ENCODE measurements at places on chromosomes 6 and 20.
A peak's percentile ranks its signal among the peaks of the same experiment; 100 is the strongest.

DNA sequence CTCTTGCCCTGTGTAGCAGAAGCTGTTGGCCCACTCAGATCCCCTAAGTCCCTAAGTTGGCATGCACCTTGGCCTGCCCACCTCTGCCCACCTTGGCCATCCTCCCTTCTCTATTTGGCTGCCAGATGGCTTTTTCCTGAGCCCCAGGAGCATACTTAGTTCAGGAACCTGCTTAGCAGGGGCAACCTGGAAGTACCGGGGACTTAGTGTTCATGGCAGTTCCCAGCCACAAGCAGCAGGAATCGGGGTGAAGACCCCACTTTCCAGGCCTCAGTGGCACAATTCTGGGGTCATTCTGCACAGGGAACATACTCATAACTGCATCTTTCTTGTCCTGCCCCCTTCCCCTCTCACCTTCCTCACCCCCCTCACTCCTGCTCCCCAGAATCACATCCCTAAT lies 158.0 kb upstream of the PMEPA1 start:
- DNase-seq = peak; percentile 11

- DNase-seq = no peak
Observed at GRCh38 chr6:76578746-76579145, 506.3 kb upstream of the IMPG1 start.

GRCh38 chr20:35542990-35543389 lies 1.1 kb downstream of the ERGIC3 start:
- no peak for DNase-seq

DNA sequence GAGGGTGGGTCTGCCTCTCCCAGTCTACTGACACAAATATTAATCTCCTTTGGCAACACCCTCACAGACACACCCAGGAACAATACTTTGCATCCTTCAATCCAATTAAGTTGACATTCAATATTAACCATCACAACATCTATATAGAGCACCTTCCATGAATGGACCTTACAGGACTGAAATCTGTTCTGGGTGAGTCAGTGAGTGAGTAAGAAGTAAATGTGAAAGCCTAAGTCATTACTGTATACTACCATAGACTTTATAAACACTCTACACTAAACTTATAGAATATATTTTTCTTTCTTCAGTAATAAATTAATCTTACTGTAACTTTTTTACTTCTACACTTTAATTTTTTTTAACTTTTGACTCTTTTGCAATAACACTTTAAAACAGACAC lies 993.8 kb upstream of the MAP3K7 start:
- DNase-seq = no peak

DNA sequence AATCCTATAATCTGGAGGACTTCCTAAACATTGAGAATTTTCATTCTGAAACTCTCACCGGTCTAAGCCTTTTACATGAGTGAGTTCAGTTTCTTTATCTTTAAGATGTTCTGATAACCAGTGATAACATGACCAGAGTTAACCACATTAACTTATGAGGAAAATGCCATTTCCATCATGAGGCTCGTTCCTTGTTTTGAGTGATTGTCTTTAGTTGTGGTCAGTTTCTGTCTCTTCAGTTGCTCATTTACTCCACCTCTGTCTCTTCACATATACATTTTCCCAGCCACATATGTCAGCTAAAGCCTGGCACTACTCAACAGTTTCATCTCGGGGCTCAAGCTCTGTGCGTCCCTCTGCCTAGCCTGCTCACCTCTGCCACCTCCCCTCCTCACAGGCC lies 70.4 kb downstream of the JAG1 start:
- no peak for DNase-seq

DNA sequence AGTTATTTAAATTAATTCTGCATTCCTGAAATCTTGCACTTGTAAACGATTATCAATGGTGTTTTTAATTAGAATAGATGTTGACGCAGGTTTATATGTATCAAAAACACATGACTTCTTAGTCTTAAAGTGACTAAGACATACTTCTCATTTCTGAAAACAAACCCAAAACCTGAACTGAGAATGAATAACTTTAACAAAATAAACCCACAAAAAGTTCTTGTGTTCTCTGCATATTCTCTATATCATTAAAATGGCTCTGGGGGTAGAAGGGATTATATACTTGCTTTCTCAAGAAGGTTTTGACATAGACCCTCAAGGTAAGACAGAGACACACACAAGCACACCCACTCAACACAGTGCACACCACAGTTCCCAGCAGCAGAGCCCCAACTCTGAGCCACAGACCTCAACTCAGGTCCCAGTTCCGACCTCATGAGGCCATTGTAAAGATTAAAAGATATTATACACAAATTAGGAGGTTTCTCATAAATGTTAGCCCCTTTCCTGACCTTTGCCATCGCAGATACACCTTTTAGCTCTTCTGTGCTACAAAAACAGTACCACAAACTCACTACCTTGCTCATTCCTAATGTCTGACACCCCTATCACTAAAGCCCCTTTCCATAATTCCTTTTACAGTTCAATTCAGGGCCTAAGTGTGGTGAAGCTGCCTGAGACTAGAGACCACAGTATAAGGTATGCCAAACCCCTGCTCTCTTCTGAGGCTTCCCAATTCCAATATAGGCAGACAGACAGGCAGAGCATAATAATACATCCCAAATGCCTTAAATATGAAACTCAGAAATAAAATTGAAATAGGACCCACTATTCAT lies 267.8 kb downstream of the PTPRK start:
- peak; percentile 54 for DNase-seq

DNA sequence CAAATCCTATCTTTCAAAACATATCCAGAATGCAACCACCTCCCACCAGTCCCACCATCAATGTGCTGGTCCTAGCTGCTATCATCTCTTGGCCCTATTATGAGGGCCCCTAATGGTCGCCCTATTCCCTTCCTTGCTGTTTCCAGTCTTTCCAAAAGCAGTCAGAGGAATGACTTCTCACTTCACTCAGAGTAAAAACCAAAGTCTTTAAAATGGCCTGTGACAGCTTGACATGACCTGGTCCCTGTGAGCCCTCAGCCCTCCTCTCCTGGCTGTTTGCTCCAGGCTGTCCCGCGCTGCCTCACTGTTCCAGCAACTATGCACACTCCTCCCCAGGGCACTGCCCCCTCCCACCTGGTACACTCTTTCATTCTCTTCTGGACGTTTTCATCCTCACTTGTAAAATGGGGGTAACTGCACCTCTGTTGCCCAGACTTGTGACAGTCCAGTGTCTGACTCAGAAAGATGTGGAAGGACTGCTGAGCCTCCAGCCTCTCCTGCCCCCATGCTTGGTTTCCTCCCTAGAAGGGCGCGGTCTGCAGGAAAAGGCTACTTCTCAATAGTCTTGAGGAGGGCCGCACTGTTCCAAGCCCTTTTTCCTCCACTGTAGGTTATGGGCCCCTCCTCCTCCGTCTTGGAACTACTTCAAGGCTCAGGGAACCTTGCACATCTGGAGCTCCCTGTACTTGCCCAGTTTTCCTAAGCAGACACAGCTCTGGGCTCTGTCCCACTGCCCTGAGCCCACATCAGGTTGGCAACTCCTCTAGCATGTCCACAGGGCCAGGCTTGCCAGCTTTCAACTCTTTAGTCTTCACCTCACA lies 64.7 kb downstream of the MYH7B start:
- DNase-seq = no peak

GRCh38 chr20:12815231-12815768 lies 193.5 kb upstream of the SPTLC3 start:
- no peak for DNase-seq

DNA sequence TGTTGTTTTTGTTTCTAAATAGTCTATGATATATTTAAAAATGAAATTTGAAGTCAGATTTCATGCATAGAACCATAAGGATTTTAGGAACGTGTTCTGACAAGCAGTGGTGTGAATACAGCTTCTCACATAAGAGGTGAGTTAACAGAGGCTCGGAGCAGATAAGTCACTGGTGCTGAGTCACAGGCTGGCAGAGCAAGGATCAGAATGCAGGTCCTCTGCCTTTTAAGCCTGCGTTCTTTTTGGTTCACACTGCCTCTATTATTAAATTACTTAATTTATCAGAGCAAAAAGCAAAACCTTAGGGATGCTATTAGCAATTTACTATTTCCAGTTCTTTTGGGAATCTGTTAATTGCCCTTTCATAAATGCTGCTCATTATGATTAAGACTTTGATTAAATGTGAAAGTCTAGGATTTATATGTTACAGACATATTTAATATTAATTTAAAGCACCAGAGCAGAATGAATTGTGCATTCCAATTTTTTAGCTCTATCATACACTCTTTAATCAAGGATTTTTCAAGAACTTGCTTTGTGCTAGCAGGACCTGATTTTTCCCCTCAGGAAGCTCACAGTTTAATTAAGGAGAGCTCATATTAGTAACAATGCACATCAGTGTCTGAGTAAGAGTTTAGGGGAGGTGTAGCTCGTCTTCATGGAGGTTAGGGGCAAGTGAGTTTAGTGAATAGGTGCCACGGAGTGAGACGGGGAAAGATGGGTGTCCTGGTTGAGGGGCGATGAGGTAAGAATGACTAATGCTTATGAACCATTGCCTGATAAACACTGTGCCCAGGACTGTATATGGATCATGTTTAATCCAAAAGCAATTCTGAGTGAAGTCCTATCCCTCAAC lies 212.7 kb upstream of the AGPAT4 start:
- DNase-seq = no peak

DNA sequence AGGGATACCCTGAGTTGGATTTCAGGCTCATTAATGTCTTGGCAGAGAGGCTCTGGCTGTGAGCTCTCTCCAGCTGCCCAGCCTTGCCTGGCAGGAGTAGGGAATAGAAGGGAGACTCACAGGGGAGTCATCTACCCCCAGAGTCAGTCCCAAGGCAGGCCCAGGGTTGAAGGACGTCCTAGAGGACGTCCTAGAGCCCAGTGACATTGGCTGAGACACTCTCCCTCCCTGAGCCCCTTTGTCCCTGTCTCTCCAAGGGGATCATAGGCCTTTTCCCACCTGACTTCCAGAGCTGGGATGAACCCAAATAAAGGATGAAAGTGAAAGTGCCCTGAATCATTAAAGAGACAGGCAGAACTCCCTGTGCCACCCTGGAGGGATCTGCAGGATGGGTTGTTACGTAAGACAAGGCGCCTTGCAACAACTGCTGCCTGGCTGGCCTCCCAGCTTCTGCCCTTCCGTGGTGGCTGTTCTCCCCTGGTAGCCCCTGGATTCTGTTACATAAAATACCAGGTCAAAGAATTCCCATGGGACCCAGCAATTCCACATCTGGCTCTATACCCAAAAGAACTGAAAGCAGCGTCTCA lies 53.6 kb upstream of the SIRPA start:
- DNase-seq = no peak

GRCh38 chr6:7636151-7636550 lies 46.2 kb downstream of the SNRNP48 start:
- no peak for DNase-seq

GRCh38 chr6:29953686-29954085 lies 11.4 kb downstream of the HLA-A start:
- no peak for DNase-seq

GRCh38 chr6:89951574-89952104 lies 57.4 kb downstream of the GJA10 start:
- no peak for DNase-seq

DNA sequence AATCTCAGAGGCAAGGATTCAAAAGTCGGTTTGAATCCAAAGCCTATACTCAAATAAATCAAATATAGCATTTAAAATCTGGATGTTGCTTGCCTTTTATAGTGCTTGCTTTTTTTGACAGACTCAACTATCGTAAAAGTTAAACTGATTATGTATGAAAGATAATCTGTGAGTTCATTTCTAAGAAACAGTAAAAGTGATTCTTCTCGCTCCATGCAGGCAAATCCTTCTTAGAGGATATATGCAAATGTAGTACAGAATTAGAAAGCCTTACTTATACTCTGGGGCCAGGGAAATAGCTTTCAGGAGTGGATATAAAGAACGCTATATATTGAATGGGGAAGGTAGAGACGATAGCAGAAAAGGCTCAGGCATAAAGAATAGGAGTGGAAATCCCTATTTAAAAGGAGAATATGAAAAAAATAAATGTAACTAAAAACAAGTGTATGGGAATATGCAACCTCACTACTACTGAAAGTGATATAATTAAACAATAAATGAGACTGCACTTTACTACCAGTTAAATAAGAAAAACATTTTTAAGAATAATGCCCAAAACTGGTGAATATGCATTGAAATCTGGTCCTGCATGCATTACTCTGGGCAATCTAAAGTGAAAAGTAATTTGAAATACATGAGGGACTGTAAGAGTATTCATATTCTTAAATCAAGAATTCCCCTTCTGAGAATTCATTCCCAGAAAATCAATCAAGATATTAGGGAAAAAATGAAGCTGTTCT lies 361.8 kb upstream of the PLCB4 start:
- DNase-seq = no peak

DNA sequence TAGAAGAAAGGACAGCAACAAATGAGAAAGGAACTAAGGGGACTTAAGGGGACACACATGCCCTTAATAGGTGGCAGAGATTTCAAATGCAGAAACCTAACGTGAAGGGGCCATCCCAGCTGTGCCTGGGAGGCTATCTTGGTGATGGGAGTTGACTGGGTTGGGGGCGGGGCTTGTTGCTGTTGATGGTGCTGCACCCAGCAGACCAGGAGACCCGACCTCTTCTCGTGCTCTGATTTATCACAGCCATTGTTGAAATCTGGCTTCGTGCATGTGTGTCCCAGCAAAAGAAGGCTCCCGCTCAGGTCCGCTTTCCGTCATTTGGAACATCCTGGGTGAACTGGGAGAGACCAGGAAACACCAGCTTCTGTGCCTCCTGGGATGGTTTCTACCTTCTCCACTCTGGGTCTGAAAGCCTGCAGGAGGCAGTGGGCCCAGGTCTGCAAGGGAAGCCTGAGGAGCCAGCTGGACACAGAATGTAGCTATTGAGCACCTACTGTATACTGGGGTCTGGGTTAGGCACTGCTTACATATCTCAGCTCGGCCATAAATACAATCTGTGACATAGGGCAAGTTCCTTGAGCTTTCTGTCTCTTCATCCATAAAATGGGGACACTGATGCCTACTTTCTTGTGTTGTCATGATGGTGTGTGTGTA lies 32.1 kb downstream of the TOX2 start:
- no peak for DNase-seq

DNA sequence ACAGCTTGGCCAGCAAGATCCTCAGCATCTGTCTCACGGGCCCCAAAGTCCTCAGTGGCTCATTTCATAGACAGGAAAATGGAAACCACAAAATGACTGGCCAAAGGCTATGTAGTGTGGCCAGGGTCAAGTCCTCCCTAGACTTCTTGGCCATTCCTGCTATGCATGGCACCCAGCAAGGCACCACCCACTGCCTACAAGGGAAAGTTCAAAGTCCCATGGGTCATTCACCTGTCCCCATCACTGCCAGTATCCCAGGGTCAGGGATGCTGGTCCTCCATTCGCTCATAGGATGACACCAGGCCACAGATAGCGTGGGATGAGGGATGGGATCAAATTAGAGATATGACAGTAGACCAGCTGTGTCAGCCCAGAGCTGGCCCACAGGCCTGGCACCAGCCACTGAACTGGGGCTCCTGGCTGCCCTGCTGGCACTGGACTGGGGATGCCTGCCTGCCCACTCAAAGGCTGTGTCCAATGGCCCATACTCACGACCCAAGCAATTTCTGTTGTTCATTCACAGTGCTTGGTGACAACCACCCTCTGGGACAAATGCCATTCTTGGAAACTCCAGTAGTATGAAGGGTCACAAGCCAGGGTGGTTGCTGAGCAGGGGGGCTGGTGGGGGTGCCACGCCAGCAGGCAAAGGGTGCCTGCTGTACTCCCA lies 11.6 kb downstream of the ADISSP start:
- DNase-seq = no peak

Measured in activated CD8-positive, alpha-beta memory T cell treated with anti-CD3 and anti-CD28 coated beads, Interleukin-2, amount 10 ng/mL, durations not matched to agents 7 days and 5 days (primary cell).